ENCODE measurements at places on chromosomes 13 and 19.

DNA sequence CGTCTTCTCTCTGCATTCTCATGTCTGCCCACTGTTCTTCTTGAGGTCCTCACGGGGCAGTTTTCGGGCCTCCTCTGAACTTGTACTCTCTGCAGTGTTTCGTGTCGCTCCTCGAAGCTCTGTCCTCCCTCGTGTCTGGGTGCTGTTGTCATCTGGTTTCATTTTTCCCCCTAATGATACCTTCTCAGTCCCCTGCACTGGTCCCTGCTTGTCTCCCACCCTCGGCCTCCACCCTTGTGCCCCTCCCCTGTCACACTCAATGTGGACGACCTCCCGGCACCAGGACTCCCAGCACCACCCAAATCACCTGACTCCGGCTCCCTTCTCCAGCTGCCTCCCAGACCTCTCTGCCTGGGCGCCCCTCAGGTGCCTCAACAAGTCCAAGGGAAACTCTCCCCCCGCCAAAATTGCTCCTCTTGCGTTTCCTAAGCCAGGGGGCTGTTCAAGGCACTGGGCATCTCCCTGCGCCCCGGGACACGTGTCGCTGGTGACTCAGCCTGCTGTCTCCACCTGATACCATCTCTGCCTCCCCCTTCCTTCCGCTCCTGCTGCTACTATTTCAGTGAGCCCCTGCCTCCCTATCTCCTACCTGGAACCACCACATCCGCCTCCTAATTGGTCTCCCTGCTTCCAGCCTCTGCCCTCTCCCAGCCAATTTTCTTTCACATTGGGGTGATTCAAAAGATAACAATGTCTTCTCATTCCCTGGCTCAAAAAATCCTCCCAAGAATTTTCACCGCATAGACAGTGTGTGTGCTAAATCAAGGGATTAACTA lies 49.5 kb downstream of the RFX2 start:
- no peak for DNase-seq

DNA sequence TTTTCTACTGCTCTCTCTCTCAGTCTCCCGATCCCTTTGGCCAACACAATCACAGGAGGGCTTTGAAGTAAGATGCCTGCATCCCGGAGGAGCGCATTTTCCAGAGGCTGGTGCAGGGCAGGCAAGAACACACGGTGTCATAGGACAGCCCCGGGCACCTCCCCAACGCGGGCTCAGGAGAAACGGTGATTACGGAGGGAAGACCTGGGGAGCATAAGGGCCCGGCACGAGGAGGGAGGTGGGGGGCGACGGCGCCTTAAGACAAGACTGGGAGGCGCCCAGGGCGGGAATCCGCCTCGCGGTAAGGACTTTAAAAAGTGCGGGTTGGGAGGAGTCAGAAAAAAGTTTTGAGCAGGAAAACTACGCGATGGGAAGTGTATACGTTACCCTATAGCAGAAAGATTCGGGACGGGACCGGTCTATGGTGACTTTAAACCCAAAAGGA lies 18.7 kb upstream of the ZNF888 start:
- peak; percentile 27 for DNase-seq

DNA sequence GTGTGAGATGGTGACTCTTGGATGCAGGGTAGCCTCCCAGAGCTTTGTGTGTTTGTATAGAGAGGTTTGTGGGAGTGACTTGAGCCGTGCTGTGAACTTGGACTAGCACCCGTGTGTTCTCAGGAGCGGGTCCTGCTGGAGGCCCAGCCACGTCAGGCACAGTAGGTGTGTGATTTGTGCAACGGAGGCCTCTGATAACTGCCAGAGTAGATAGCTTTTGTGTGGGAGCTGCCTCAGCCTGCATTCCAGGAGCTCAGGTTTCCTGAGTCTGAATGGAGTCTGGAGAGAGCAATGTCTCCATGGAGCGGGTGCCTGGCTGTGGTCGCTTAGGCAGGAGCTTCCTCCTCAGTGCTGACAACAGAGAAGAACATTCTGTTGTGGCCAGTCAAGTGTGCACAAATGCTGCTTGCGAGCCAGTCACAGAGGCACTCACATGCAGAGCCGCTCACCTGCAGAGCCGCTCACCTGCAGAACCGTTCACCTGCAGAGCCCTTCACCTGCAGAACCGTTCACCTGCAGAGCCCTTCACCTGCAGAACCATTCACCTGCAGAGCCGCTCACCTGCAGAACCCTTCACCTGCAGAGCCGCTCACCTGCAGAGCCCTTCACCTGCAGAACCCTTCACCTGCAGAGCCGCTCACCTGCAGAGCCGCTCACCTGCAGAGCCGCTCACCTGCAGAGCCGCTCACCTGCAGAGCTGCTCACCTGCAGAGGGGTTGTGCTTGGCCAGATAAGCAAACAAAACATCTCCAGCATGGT lies 32.6 kb downstream of the TFDP1 start:
- DNase-seq: no peak

GRCh38 chr19:3357271-3357991 lies 9.0 kb upstream of the NFIC start:
- no peak for DNase-seq

DNA sequence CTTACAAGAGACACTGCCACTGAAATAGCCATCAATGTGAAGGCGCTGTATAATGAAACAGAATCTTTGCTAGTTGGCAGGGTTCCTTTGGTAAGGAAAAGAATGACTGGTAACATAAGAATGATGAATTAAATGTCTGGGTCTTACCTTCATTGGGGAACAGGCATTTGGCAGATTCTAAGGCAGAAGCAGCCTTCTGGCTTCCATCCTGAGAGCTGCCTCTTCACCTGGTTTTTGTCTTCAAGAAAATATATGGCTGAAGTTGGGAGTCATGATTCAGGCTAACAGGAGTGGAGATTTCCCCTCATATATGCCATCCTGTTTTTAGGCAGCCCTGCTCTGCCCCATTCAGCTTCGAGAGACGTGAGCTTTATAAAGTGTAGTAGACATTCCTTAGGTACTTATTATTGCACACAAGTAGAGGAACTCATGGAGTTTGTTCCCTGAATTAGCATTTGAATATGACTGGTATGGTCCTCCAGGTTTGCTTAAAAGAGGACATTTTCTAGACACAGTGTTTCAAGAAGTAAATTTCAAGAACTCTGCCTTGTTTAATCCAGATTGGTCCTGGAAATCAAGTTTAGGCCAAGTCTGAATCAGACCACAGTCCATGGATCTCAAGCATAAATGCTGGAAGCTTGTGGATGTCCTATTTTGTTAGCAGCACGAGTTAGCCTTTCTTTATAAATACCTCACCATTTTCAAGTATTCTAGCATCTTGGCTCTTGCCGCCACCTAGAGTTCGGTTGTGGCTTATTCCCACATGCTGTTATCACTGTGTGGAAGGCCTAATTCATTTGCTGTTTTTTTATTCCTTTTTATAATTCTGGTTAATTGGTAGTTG lies 56.2 kb upstream of the AKAP11 start:
- peak; percentile 24 for DNase-seq

DNA sequence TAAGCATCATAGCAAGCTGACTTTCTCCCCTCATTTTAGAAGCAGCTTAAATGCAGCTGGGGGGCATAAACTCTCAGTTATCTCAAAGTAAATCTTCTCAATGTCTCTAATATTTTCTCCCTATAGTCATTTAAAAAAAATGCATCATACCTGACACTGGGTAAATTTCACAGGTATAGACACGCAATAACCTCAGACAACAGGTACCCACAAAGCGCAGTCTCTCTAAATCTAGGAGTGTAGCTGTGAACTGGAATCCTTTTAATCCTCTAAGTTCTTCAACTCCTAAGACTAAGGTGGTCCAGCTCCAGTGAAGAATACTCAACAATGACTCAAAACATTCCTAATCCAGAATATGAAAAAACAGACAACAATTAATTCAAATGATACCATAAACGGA lies 141.2 kb downstream of the MYCBP2 start:
- DNase-seq: no peak

DNA sequence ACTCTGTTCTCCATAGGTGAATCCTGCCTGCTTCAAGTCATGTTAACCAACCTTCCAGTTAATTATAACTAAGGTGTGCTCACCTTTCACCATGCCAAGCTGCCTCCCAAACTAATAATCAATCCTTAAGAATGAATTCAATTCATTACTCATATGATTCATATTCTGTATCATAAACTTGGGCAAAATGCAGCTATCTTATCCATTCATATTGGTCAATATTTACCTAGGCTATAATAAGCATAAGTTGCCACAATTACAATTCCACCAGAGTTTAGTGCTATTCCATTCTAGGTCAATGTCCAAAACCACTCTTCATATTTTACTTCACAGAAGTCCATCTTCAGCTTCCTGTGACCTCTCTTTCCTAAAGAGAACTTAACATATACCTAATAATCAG lies 13.4 kb downstream of the ELF1 start:
- no peak for DNase-seq

DNA sequence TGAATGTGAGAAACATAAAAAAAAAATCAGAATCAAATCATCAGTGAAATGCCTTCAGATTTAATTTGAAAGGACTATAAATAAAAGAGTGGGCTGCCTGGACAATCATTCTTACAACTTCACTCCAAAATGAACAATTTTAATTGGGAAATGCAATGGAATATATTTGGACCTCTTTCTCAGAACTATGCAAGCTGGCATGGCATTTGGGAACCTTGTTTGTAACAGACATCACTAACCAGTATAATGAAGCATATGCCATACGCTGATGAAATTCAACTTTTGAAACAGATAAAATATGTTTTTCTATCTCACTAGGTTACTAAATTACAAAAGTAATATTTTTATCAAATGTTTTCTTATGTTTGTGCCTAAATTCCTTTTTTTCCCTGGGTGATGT lies 64.2 kb upstream of the FAM216B start:
- DNase-seq: no peak

DNA sequence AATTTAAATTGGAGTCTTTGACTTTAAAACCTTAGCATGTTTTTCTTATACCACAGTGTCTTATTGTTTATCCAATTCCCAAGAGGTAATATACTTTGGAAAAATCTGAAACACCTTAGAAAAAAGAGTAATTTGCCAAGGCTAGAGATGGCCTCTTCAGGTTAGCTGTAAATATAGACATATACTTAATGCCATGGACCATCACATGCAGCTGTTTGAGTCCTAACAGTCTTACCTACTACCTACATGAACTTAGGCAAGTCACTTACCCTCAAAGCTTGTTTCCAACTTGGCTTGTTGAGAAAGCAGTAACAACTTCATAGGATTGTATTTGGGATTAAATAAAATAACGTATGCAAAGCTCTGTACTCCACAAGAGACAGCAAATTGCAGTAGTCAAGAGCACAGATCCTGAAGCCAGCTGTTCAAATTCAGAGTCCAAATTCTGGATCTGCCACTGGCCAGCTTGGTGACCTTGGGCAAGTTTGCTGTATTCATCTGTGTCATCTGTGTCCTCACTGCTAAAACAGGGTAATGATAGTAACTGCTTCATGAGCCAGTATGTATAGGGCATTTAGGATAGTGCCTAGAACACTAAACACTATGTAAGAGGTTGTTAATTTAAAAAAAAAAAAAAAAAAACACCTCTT lies 13.2 kb upstream of the SPART start:
- DNase-seq: no peak

- no peak for DNase-seq
Measured at GRCh38 chr13:101660711-101661110, 208.2 kb downstream of the ITGBL1 start.

DNA sequence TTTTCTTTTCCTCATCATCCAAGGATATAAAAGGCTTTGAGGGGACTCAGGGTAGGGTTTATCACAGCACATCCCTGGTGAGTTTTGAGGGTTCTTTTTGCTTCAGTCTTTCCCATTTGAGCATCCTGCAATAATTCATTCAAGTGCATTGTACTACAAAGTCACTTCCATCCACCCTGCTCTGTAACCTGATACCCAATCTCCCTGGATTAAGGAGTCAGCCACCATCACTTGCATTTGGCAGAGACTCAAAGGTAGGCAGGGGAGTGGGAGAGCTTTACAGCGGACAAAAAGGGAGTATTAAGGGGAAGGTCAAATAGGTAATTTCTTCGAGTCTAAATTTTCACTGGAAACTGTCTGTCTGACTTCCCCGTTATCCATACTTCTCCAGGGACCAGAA lies 216.1 kb upstream of the TMTC4 start:
- DNase-seq: no peak

DNA sequence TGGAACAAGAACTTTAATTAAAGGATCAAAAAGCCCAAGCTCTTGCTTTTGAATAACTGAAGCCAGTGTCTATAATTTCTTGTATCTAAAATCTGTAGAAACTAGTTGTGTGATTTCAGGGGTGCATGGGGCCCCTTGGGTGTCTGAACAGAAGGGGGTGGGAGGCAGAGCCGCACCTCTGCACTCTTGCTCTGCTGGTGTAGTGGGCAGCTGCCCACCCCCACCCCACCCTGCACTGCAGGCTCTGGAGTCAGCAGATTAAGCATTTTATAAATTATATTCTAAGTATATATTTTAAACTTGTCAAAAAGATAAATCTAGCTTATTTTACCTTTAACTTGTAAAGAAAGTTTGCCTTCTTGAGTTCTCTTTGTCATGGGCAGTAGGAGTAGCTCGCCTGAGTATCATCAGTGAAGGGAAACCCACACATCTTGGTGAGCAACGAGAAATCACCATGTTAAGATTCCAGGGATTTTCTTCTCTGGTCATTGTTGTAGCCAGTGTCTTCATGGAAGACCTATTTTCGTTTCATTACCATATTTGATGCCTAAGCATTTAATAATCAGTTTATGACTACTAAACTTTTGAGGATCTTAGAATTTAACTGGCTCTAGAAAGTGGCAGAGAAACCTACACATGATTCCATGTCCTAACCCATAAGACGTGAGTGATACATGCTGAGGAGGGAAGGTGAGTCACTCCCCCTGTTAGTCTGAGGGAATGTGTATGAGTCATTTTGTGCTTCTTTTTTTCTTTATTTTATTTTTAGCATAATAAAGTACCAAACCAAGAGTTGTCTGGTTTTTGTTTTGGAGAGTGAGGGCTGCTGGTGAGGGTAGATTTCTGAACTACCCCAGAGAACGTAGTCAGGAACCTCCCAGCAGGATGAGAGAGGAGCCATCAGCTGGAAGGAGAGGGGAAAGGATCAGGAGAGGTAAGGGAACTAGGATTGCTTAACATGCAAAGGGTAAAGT lies 7.7 kb downstream of the UBE2L5 start:
- peak; percentile 33 for DNase-seq

- peak; percentile 18 for DNase-seq
Measured at GRCh38 chr13:21557995-21558394, 46.0 kb downstream of the MICU2 start.

DNA sequence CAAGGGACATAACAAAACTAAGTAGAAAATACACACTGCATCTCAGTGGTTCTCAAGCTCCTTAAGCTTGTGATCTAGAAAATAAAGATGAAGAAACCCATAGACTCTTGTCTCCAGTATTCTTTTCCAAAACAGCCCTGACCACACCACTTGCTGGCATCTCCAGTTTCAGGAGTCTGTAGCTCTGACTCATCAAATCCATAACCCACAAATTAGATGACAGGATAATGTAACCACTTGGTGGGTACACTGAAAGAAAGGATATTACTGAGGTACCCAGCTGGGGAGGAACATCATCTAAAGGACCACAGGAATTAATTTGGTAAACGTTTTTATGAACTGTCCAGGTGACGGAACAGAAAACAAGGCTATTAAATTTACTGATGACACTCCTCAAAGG lies 214.7 kb downstream of the VWA8 start:
- peak; percentile 13 for DNase-seq

GRCh38 chr13:111846391-111847159 lies 220.4 kb upstream of the SOX1 start:
- peak; percentile 59 for DNase-seq
